ENCODE measurements at places on chromosomes 7 and 10.

DNA sequence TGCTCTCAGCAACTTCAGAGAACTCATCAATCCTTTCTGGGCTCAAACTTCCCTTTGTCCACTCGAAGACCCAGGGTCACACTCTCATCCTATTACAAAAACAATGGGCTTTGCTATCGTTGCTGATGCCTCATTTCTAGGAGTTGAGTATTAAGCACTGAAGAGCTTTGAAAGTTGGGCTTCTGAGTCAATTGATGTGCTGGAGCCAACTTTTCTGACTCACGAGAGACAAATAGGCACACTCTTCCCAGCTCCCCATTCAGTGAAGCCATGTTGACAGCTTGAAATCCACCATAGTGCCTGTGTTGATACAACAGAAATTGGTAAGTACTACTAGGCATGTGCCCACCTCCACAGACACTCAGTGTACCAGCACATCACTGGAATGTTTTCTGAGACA lies 97.5 kb upstream of the PRSS58 start:
- no peak for DNase-seq

- peak; percentile 61 for DNase-seq
Measured at GRCh38 chr7:75994388-75995051, at the start of gene TMEM120A. TSS of gene TMEM120A (minus strand) at chr7:75994595. CDS start at chr7:75994570, 25 bp downstream.

DNA sequence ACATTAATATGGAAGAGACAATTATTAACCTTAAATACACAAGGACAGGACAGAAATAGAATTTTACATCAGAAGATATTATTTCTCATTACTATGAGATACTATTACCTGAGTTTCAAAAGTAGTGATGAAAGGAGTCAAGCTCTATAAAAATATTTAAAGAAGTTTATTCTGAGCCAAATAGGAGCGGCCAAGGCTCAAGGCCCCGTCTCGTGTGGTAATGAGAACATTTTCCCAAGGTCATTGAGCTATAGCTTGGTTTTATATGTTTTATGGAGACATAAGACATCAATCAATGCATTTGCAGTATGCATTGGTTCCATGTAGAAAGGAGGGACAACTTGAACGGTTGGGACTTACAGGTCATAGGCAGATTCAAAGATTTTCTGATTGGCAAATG lies 29.4 kb upstream of the ZMYND11 start:
- DNase-seq, result no peak

- no peak for DNase-seq
Measured at GRCh38 chr10:12869427-12869826, 132.1 kb downstream of the CCDC3 start.

DNA sequence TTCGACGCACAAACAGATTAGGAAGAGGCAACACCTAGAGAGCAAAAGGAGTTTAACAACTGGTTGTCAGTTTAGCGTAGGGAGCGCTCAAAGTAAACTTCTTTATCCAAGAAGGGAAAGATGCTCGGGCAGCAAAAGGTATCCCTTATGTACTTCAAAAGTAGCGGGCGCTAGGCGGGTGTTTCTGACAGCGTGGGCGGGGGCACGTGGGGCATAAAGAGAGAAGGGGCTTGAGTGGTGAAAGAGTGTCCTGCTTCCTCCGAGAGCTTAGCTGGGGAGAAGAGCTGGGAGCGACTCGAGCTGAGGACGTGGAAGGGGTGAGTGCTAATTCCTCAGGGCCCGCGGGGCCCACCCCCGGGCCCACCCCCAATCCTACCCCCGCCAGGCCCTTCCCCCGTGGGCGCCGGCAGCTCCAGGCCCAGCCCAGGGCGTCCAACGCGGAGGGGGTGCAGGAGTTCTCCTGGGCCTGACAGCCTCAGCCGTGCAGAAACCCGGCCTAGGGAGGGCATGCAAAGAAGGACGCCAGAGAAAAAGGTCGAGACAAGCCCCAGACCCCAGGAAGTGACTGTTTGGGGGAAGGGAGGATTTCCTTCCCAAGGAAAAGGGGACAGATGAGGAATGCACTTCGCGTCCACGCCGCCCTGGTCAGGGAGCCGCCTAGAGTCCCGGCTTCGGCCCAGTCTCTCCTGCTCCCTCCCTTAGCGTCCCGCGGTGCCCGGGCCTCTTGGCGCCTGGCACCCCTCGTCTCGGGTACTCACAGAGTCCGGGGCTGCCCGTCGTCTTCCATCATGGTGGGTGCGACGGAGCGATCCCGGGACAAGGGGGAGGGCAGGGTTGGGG lies 868 bp downstream of the TIAL1 start:
- no peak for DNase-seq

- DNase-seq, result no peak
Measured at GRCh38 chr10:44316187-44316921, 68.5 kb downstream of the CXCL12 start.

- no peak for DNase-seq
Measured at GRCh38 chr7:155785536-155785935, 26.7 kb downstream of the SHH start.

GRCh38 chr7:81447351-81447952 lies 322.4 kb downstream of the HGF start:
- no peak for DNase-seq

DNA sequence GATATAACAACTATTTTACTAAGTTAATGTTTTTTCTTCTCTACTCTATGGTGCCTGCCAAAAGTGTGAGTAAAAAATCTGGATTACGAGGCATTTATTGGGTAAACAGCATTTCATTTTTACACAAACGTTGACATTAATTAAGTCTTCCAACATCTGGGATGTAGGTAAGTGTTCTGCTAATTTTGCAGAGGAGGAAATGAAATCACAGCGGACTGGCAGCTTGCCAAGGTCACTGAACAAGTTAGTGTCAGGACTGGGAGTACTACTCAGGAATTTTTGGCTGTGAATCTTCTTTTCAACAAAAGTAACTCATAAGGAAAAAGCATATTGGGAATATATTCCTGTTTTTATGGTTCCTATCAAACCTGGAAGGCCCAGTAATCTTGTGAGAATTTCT lies 612.1 kb upstream of the FZD8 start:
- DNase-seq, result no peak

- DNase-seq, result no peak
Measured at GRCh38 chr10:71852355-71852937, 1.4 kb upstream of the PSAP start.

DNA sequence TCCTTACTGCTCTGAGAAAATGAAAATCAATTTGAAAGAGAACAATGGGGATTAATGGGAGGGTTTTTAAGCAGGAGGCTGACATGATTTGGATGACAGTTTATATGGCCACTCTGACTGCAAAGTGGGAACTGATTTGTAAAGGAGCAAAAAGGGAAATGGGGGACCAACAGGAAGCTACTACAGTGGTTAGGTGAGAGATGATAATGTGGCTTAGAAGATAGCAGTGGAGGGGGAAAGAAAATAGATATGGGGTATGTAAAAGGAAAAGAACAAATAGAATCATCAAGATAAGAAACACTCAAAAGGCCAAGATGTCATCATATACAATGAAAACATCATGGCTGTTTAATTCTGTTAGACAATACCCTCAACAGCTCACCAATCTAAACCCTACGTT lies 177.5 kb downstream of the ANK3 start:
- DNase-seq, result no peak

DNA sequence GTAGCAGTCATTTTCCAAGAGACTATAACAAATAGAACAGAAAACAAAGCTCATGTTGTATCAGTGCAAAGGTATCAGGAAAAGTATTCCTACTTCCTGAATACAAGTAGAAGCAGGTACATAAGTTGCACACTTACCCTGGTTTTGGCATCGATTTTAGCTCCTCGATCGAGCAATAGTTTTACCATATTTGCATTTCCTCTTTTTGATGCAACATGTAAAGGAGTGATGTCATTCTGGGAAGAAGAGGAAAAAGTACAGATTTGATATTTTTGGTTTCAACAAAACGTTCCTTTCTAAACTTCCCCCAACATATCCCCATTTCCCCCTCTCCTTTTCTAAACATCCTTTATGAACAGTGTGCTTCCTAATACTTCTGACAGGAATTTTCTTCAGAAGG lies 155.1 kb downstream of the ANK3 start:
- no peak for DNase-seq

DNA sequence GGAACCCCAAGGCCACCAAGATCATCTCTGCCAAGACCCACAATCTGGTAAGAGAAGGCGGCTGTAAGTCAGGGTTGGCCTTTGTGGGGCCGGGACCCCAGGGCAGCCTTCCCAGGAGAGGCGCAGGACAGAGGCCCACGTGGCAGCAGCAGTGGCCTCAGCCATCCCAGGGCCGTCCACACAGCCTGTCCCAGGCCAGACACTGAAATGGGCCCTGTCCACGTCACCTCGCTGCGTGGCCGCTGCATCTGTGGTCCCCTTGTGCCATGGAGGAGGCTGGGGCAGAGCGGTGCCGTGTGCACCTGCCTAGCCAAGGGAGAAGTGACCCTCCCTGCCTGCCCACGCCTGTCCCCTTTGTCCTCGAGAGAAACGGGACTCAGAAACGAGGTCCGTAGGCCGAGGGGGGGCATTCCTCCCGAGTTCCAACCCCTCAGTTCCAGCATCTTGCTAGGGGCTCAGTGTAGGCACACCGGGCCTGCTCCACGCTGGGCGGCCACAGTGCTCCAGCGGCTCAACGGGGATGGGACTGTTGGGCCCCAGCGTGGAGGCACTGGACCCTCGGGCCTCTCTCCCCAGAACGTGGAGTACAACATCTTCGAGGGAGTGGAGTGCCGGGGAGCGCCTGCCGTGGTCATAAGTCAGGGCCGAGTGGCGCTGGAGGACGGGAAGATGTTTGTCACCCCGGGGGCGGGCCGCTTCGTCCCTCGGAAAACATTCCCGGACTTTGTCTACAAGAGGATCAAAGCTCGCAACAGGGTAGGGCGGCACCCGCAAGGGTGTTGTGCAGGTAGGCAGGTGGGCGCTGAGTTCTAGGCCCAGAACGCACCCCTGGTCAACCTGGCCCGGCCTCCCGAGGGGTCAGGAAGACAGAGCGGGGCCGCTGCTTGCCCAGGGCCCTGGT lies 15.6 kb downstream of the DPYSL4 start:
- no peak for DNase-seq

DNA sequence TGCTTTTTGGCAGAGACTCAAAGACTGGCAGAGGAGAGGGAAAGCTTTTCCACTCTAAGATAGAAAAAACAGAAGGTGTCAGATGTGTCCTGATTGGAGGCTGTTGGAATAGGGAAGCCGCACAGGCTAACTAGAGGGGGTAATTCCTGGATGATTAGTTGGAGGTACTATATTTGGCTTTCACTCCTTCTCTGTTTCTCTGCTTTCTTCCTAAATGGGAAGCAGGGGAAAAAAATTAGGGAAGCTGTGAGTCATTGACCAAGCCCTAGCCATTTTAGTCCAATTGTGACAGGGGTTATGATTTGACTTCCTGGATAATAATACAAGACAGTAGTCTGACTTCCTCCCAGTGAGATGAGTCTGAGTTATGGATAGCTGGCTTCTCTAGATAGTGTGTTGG lies 475.2 kb upstream of the CELF2 start:
- DNase-seq, result no peak

DNA sequence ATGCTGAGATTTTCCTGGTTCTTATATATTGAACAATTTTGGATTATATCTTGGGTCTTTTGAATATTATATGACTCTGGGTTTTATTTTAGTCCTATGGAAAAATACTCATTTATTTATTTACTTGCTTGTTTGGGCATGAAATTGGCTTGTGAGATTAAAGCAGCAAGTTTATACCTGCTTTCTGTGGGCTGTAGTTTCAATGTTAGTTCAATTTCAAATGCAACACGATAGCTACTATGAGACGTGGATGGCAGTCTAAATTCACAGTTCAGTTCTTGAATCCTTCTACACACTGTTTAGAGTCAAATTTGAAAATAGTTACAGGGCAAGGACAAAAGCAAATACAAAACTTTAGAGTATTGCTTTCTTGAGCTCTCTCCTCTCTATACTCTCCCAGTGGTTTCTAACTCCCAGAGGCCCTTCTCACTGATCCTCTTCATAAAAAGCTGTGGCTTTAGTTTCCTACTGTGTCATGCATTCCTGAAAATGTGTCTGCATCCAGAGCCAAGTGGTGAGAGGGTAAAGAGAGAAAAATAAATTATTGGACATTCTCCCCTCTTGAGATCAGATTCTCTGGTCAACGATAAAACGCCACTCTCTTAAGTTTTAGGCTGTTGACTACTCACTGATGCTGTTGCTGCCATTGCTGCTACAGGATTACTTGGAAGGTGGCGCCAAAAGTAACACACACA lies 34.4 kb downstream of the POLR1F start:
- no peak for DNase-seq

DNA sequence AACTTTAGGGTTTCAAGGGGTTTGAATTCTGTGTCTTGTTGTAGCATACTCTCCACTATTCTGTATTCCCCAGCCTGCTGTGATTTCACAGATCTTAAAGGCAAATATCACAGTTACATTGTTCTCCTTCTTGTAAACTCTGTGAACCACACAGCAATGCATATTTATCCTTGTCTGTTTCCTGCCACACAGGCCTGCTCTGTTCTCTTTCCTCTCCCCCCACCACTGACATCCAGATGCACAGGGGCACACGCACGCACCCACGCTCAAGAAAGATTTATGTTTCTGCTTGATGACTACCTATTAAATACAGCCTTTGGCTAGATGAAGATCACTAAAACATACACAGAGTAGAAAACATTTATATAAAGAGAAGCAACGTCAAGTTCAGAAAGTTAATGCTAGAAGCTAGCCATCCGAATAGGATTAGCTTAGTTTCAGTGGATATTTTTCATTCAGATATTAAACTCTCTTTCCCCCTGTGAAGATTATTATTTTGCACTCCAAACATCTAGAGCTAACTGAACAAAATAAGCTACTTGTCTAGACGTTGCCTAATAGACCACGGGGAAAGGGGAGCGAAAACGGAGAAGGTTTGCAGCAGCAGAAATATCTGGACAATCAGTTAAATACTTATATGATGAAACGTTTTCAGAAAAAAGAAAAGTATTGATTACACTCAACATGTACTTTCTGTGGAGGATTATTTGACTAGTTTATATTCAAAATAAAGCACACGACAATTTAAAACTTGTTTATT lies 193.1 kb upstream of the SEMA3C start:
- DNase-seq, result no peak

DNA sequence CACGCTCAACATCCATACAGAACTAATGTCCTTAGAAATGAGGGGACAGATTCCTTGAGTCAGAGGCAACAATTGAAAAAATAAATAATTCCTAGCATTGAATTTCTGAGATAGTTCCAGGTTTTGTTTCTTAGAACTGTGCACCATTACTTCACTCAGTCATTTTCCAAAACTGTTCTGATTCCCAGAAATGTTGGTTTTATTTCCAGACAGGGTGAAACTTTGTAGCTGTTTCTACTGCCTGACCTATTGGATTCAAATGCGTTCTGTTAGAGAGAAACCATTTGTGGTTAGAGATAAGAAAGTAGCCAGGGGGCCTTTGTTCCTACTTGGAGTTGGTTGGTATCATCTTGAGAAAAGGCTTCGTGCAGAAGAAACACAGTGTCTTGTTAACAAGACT lies 8.1 kb upstream of the DEPP1 start:
- no peak for DNase-seq

DNA sequence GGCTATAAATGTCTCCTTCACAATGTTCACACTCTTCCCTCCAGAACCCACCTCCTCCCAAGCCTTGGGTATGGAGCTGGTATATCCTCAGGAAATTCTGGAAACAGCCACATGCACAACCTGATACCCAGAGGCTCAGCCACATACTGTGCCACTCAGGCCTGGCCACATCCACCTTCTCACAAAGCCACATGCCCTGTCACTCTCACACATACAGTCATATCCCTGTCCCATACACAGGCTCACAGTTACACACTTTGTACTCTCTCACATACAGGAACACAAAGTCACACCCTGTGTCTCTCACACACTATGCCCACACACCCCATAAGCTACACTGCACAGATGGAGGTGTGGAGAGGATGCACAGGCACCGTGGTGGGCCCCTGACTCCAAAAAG lies 10.1 kb downstream of the KCNIP2 start:
- no peak for DNase-seq

- no peak for DNase-seq
Measured at GRCh38 chr7:65992526-65992925, 10.5 kb upstream of the GUSB start.

GRCh38 chr7:133433165-133433812 lies 180.4 kb downstream of the EXOC4 start:
- no peak for DNase-seq
